ENCODE measurements at places on chromosomes 16 and 17.

GRCh38 chr17:45984368-45984767, 14.7 kb upstream of the STH start:
- no peak for DNase-seq

GRCh38 chr17:17537311-17538099, 41.3 kb upstream of the RASD1 start:
- DNase-seq, result no peak

- no peak for DNase-seq
Observed at GRCh38 chr16:85048921-85049562, 21.4 kb downstream of the KIAA0513 start.

DNA sequence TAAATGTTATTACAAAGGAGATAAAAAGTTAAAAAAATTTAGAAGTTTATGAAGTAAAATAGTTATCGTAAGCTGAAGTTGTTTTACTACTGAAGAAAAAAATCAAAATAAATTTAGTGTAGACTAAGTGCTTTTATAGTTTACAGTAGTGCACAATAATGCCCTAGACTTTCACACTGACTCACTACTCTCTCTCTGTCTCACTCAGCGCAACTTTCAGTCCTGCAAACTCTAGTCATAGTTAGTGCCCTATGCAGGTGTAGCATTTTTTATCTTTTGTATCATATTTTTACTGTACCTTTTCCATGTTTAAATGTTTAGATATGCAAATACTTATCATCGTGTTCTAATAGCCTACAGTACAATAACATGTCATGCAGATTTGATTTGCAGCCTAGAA, 17.7 kb upstream of the TOM1L1 start:
- DNase-seq, result no peak

GRCh38 chr16:27531186-27531585, 18.5 kb downstream of the GTF3C1 start:
- DNase-seq, result no peak

- no peak for DNase-seq
Observed at GRCh38 chr17:68698746-68699145, 97.6 kb upstream of the FAM20A start.

GRCh38 chr17:47697906-47698711, 4.1 kb downstream of the TBKBP1 start:
- no peak for DNase-seq

GRCh38 chr17:33142705-33143299, 150.3 kb downstream of the ASIC2 start:
- no peak for DNase-seq

- DNase-seq, result no peak
Observed at GRCh38 chr16:58449768-58450167, 50.2 kb upstream of the NDRG4 start.

GRCh38 chr17:2412561-2413021, 11.7 kb upstream of the MNT start:
- DNase-seq, result no peak

- DNase-seq, result no peak
Observed at GRCh38 chr17:33905338-33905800, 349.7 kb upstream of the CCL2 start.

DNA sequence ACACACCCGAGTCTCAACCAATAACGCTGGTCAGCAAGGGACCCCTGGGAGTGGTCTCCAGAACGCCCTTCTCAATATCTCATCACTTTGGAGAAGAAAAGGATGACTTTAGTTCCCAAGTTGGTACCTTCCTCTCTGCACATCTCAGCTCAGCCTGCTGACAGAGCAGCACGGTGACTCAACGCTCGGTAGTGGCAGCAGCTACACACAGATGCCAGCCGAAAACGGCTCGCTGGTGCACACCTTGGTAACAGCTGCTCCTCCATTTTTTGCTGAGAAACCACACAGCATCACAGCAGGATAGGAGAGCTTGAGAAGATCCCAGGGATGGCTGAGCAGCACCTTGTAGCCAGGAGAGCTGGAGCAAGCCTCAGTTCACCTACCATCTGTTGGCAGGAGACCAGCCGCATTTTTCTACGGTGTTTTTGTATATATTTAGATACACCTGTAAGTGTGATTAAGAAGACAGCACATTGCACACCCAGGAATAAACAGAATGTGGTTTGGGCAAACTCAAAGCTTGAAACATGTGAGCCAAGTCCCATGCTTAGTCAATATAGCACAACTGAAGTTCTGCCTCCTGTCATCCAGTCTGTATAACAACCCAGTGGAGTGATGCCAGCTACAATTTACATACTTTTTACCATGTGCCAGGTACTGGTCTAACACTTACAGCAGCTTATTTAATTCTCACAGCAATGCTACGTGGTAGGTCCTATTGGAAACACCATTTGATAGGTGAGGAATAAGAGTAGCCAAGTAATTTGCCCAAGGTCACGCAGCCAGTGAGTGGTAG, 83.8 kb upstream of the ERCC4 start:
- DNase-seq, result no peak

GRCh38 chr16:67986949-67987348, 6.7 kb upstream of the DPEP3 start:
- DNase-seq, result no peak

- no peak for DNase-seq
Observed at GRCh38 chr16:7369204-7369603, 36.6 kb downstream of the RBFOX1 start.

DNA sequence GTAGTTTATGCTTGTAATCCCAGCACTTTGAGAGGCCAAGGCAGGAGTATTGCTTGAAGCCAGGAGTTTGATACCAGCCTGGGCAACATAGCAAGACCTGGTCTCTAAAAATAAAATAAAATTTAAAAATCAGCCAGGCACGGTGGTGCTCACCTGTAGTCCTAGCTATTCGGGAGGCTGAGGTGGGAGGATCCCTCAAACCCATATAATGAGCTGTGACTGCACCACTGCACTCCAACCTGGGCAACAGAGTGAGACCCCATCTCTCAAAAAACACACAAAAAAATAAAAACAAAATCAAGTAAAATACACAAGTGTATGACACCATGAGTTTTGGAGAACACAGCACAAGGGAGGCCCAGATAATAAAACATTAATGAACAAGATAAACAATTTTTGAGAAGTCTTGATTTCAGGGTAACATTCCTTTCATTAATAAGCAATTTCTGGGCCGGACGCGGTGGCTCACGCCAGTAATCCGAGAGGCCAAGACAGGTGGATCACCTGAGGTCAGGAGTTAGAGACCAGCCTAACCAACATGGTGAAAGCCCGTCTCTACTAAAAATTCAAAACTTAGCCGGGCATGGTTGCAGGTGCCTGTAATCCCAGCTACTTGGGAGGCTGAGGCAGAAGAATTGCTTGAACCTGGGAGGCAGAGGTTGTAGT, 17.9 kb downstream of the PRPSAP1 start:
- no peak for DNase-seq

DNA sequence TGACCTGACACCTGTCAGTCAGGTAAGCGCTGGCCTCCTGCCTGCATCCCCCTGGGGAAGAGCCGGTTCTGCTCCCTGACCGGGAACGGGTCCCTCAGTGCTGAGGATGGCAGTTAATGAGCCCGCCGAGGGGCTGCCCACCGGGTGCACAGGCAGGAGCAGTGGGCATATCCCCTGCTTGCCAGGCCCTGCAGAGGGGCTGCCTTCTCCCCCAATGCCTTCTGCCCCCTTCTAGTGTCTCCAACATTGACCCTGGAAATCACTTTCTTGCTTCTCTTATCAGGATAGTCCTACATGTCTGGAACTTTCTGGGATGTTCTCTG, 388.5 kb downstream of the SEC14L1 start:
- no peak for DNase-seq

- DNase-seq, result no peak
Observed at GRCh38 chr17:62307196-62307595, 73.2 kb upstream of the EFCAB3 start.

GRCh38 chr17:77316651-77317050, 175.9 kb downstream of the SEC14L1 start:
- DNase-seq, result no peak

GRCh38 chr17:44338702-44339101, 6.4 kb upstream of the GRN start:
- DNase-seq, result no peak
